ENCODE measurements at places on chromosomes 5 and 9.

DNA sequence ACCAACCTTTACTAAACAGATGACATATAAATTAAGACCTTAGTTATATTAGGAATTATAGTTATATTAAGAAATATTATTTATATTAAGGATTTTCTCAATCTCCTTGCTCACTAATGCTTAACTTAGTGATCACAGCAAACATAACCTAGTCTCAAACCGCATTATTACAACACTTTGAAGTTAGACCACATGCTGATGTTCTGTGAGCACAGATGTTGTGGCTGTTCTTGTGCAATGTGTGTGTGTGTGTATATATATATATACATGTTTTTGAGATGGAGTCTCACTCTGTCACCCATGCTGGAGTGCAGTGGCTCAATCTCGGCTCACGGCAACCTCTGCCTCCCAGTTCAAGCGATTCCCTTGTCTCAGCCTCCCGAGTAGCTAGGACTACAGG lies 20.5 kb downstream of the ELP1 start:
- DNase-seq = no peak

DNA sequence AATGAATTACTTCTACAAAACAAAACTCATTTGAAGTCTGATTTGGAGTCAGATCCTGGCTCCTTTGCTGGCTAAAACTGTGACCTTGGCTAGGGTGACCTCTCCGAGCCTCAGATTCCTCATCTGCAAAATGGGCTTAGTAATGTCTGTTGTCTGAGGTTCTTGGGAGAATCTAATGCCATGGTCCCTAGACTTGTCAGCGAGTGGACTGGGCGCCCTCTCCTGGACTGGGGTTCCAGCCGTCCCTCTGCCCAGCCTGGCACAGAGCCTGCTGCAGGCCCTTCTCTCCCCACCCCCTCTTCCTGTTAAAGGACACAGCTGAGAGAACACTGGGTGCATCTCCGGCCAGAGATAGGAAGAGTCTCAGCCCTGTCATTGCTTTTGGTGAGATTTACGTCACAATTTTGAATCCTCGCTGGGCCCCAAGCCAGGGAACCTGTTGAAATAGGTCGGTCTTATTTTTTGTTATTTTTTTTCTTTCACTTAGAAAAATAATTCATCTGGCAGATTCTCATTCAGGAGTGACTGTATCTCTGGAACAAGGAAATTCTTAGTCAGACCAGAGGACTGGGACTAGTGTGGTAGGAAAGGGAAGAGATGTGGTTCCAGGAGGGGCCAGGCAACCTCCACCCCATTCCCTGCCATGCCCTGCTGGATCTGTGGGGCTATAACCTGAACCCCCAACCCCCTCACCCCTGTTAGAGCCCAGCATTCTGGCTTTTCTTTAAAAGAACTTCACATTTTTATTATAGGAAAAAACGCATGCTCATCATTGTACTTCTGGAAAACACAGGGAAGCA lies 48.2 kb upstream of the RPL26L1 start:
- peak; percentile 50 for DNase-seq

GRCh38 chr5:53733853-53734252 lies 173.4 kb downstream of the NDUFS4 start:
- DNase-seq = no peak

DNA sequence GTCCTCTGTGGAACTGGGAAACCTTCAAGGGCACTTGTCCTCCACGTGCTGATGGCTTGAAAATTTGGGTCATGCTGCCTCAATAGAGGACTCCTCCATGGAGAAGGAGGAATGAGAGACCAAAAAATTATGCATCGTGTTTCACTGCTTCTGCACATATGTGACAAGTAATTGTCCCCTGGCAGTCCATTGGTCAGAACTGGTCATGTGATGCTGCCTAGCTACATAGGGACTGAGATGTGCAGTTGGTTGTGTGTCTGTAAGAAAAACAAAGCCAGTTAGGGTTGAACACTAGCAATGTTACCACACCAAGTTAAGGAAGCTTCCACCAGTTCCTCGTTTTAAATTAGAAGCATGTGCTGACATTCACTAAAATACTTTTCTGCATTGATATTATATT lies 201.9 kb upstream of the ANKH start:
- DNase-seq = no peak

- DNase-seq = no peak
Measured at GRCh38 chr5:63131626-63132285, 553.1 kb downstream of the LRRC70 start.

- DNase-seq = no peak
Measured at GRCh38 chr9:18748251-18748701, 274.3 kb downstream of the ADAMTSL1 start.

DNA sequence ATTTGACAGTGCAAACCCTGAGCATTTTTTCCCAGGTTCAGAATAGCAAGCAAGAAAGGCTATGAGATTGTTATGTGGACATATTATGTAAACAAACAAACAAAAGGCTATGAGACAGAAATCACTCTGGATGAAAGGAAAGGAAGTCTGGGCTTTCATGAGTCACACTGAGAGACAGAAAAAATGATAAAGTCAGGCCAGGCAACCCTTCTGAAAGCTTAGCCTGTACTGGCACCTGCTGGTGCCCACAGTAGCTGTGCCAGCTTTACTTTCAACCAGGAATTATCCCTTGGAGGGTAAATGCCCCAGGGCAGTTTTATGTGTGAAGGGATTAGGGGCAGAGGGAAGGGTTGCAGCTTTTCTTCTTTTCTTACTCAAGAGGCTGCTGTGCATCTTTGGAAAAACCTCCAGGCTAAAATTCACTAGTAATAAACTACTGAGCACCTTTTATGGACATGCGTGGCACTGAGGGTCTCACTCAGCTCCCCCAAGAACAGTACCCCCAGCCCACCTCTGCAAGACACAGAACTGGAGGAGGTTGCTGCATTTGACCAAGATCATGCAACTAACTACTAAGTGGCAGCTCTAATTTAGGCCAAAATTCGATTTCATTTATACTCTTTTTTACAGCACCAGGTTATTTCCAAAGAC lies 41.7 kb downstream of the ACTL7B start:
- no peak for DNase-seq

- DNase-seq = no peak
Measured at GRCh38 chr5:11076945-11077613, 316.0 kb upstream of the DAP start.

All from CD4-positive, alpha-beta T cell treated with Interleukin-6 for 4 hours (primary cell).